Stimulated activated CD8-positive, alpha-beta memory T cell treated with anti-CD3 and anti-CD28 coated beads, Interleukin-7, amount 100 ng/mL, for 1 hour (primary cell): ENCODE measurements at places on chromosomes 7 and 10.

GRCh38 chr10:11178606-11179515 is 161.2 kb downstream of the CELF2 start:
- DNase-seq, result peak; percentile 68

- DNase-seq, result no peak
These were observed 868 bp downstream of the MYO1G start for GRCh38 chr7:44977959-44978335.

DNA sequence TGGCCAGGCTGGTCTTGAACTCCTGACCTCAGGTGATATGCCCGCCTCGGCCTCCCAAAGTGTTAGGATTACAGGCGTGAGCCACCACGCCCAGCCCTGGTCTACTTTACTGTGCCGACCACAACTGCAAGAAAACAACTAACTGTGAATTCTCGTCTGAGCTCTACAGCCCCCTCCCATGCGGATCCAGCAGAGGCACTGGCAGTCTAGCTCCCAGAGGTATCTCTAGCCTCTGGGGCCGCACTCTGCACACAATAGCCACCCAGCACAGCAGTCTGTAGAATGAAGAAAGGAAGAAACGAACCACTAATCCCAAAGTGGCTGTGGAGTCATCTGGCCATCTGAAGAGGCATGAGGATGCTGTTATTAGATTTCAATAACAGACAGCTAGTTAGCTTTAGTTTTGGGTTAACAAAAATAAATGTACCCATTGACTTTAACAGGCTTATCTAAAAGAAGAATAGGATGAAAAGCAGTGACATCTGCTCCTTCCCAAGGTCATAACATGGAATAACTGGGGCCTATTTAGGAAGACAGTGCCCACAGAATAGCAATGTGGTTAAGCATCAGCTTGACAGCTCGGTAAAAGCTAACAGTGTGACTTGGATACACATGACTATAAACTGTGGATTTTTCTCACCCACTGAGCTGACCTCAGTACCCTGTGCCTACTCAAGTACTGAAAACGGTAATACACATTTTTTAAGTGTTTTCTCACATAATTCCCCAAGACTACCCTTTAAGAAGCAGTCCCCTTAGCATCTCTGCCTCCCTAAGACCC is 131.9 kb downstream of the TNS3 start:
- DNase-seq, result no peak

DNA sequence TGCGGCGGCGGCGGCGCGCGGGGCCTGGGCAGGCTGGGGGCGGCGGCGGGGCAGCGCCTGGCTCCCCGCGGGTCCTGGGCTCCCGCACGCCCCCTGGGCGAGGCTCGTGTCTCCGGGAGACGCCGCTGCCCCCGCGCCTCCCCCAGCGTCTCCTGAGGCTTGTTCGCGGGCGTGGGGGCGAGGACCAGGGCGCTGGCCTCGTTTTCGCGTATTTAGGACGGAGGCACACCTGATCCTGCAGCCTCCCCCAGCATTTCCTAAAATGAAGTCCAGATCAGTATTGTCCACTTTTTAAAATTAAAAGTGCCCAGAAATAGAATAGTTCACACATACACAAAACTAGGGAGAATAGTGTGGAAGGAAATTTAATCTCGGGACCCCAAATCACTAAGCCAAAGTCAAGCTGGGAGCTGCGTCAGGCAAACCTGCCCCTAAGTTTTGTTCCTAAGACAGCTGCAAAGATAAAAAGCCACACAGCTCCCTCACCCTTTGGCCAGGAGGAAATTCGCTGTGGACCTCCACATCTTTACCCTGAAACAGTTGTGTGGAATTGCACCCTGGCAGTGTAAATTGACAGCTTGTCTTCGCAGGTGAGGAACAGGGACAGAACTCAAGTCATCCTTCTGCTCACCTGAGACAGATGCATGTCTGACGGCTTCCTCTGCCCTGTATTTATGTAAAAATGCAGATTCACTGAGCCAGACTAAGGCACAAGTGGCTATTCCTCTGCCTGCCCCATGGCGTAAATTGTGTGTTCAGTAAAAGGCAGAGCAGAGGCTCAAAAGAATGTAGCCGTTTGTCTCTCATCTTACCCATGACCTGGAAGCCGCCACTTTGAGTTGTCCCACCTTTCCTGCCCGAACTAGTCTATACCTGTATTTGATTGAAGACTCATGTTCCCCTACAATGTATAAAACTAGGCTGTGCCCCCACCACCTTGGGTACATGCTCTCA is 740 bp downstream of the GALNT11 start:
- no peak for DNase-seq

DNA sequence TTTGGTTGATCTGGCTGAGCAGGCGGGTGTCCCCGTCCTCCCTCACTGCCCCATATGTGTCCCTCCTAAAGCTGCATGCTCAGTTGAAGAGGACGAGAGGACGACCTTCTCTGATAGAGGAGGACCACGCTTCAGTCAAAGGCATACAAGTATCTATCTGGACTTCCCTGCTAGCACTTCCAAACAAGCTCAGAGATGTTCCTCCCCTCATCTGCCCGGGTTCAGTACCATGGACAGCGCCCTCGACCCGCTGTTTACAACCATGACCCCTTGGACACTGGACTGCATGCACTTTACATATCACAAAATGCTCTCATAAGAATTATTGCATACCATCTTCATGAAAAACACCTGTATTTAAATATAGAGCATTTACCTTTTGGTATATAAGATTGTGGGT is 26.9 kb upstream of the TRIM56 start:
- peak; percentile 29 for DNase-seq

DNA sequence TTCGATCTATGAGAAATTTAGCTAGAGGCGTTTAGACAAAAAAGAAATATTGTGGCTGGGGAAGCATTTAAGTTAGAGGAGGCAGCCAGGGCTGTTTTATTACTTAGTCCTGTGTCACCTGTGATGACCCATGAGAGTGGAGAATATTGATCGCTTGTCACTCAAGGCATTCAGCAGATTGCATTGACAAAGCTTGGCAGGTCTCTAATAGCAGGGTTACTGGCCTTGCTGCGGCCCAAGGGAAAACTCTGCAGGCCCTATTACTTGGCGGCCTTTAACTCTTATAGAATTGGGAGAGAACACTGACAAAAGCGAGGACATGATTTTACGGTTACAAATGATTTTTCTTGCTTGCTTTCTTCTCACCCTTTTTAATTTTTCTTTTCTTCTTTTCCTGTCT is 473.5 kb downstream of the AUTS2 start:
- DNase-seq, result no peak

DNA sequence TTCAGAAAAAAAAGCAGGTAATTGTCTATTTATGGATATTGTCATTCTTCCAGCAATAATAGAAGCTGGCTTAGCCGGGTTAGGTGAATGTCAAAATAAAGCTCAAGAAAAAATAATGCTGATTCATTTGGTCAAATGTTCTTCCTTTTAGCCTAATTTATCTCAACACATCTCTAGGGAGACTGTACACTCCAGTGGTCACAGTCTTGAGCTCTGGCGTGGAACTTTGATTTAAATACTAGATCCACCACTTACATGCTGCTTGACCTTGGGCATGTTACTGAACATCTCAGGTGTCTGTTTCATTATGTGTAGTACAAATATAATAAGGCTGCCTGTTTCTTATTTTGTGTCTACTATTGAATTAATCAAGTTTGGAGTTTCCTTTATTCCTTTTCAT is 22.0 kb downstream of the PRTFDC1 start:
- no peak for DNase-seq

GRCh38 chr10:50506861-50507573 is 116.7 kb downstream of the SGMS1 start:
- DNase-seq, result no peak

- no peak for DNase-seq
These were observed 173.3 kb upstream of the ZNF804B start for GRCh38 chr7:88586219-88586618.

DNA sequence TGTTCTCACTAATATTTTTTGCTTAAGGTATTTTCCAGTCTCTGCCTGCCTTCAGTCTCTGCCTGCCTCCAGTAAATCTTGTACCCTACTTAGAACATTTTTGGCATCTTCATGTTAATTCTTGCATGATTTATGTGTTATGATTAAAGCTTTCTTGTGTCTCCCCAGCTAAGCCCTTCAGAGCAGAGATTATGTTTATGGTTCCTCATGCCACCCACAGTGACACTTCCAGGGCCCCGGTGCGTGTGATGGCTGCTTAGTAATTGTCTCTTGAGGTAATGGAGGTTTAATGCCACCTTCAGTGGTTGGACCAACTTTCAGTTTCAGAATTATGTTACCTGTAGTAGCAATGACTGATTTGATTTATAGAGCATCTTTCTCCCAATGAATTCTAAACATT is 70.6 kb upstream of the MET start:
- DNase-seq, result no peak

DNA sequence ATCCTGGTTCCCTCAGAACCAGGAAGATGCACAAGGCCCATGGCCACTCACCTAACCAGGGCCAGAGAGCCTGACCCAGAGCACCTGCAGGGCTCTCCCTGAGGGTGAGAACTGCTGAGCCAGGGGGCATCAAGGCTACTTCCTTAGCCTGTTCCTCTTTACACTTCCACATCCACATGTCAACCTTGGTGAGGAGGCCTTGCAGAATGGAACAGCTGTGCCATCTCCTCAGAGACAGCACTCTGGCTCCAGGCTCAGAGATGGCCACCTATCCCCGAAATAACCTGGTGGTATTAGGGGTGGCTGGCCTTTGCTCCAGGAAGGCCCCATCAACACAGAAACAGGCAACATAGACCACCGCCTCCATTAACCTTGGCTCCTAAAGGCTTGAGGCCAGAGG is 473.0 kb downstream of the RPS24 start:
- no peak for DNase-seq

DNA sequence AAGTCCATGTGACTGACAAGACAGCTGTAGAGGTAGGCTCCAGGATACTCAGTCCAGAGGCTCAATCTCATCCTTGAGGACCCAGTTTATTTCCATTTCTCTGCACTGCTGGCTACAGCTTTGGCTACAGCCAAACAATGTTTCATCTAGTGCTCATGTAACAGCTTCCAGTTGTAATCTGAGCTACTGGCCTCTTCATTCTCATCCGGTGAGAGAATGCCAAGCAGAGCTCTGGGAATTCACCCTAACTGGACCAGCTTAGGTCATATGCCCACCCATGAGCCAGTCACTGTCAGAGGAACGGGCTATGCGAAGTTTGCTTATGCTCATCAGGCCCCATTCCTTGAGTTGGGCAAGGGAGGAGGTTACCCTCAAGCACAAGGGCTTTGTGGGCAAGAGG is 192.9 kb downstream of the EVX1 start:
- DNase-seq, result no peak

GRCh38 chr7:92598310-92598981 is 8.3 kb upstream of the FAM133B start:
- no peak for DNase-seq

- DNase-seq, result no peak
These were observed 107.0 kb downstream of the WDR37 start for GRCh38 chr10:1163204-1163660.

DNA sequence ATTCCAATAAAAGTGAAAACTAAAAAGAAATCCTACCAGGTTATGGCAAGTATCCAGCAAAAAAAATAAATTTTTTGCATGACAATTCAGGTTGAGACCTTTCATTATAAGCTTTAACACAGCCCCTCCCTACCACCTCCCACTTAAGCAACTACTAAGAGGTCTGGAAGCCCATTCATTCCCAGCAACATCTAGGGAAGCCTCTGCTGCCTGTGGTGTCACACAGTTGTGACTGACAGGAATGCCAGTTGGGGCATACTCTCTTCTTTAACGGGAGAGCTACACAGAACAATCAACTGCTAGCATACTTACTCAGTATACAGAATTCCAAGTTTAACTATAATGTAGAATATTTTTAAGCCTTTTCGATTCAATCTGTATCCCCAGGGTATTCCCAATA is 27.8 kb downstream of the ABI1 start:
- DNase-seq, result no peak

- no peak for DNase-seq
These were observed 2.4 kb upstream of the CRPPA start for GRCh38 chr7:16423761-16424160.
